GM13977 (cell line): ENCODE measurements at places on chromosomes 5 and 9.

GRCh38 chr9:78072586-78073199 is 41.1 kb upstream of the GNAQ start:
- DNase-seq: no peak

DNA sequence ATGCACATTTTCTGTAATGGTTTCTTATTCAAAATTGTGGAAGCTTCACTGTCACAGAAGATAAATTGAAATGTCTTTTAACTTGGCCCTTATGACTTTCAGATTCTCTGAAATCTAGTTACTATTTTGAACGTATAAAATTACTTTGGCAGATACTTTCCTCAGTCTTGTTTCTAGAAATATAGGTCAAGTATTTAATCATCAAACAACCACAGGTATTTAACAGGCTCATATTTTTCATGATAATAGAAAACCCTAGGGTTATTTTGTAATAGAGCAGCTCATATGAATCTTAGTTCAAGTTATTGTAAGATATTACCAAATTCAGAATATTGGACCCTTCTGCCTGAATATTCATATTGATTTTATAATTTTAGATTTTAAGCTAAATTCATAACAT is 236.0 kb upstream of the CDH18 start:
- no peak for DNase-seq

DNA sequence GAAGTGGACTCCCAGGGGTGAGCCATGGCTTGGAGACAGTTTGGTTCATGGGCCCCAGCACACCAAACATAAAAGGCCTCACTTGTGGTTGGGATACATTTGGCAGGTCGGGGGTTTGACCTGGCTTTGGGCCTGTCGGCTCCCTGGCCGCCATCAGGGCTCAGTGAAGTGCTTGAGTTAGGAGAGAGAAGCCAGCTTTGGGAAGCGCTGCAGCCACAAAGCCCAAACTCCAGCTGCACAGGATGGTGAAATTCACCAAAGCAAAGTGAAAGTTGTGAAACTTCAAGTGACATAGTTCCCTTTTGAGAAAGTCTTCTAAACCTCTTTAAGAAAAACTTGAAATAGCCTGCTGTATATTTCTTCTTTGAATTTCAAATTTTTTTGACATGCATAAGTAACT is 27.5 kb downstream of the SLC46A2 start:
- DNase-seq: no peak

DNA sequence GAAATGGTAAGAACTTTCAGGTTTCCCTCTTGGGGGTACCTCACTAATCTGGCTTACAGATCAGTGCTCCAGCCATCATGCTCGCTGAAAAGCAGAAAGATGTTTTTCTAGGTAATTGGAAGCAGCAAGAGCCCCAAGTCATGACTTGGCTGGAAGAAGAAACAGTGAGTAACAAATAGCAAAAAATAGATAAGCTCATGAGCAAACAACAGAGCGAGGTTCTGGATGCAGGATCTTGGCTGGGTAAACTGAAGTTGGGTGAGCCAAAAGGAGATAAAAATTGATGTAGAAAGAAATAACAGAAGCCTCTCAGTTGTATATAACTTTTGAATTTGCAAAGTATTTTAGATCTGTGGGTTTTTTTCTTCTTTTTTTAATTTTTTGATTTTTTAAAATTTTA is 110.1 kb downstream of the INSYN2B start:
- no peak for DNase-seq

- DNase-seq: no peak
These were observed 269.9 kb downstream of the CDK5RAP2 start for GRCh38 chr9:120310035-120310434.

DNA sequence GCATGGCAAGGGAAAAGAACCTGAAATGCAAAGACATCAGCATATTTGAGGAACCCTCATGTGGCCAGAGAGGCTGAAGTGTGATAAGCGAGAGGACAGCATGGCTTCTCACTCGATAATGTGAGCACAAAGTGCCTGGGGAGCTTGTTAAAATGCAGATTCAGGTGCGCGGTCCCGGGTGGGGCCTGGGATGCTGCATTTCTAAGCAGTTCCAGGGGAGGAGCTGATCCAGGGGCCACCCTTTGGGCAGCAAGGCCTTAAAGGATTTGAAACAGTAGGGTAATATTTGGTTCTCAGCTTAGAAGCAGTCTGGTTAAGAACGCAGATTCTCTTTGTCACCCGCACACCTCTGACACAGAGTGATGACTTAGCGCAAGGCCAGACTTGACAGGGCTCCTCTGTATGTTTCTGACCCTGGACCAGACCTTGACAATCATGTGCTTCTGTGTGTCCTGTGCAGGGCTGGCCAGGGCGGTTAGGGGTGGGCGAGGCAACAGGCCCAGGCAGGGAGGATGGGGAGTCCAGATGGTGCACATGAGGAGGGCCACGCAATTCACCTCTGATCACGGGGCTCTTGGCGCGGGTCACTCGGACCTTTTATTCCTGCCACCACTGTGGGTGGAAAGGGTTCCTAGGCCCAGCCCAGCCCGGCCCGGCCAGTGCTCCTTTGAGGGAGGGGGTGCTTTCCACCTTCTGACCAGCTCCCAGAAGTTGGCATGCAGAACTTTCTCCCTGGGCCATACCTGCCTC is 62.8 kb upstream of the TBC1D2 start:
- DNase-seq: no peak

GRCh38 chr5:50975840-50976239 is 309.4 kb downstream of the PARP8 start:
- DNase-seq: no peak

GRCh38 chr5:169350016-169350415 is 49.1 kb upstream of the SLIT3 start:
- DNase-seq: no peak

GRCh38 chr5:119212026-119212425 is 141.1 kb downstream of the DMXL1 start:
- DNase-seq: no peak

DNA sequence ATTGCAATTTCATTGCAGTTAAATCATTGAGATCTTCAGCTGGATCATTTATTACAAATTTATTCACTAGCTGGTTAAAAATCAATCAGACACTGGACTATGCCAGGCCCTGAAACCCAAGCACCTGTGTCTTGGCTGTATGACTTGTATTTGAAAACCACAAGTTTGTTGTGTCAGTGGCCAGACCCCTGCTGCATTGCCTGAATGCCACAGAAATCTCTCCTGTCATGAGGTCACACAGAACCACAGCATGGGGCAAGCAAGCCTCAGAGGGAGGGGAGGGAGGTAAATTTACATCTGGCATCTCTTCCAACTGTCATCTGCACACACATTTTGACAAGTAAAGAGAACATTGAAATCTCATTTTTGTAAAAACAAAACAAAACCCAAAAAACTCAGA is 90.0 kb downstream of the ARRDC3 start:
- DNase-seq: peak; percentile 13

- DNase-seq: peak; percentile 99
These were observed at the start of gene HSPA9 for GRCh38 chr5:138575194-138576015. HSPA9 (minus strand) TSS chr5:138575401; CDS start chr5:138575318, 83 bp downstream.

- no peak for DNase-seq
These were observed 139.2 kb upstream of the LHFPL2 start for GRCh38 chr5:78787783-78788182.

DNA sequence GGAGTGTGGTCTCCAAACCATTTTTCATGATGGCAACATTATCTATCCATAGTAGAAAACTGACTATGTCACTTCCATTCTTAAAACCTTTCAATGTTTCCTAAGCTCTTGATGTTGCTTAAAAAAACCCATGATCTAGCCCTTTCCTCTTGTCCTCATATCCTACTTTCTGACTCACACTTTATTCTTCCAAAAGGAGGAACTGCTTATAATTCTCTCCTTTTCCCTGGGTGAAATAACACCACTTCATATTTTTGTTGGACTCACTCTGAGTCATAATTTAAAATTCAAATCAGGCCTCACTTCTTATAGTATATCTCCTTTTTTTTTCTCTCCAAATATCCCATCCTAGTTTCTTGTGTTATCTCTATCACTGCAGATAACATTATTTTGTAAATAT is 513.9 kb downstream of the MAN2A1 start:
- no peak for DNase-seq

- DNase-seq: peak; percentile 10
These were observed 46.2 kb downstream of the MCTP1 start for GRCh38 chr5:95238560-95239325.

DNA sequence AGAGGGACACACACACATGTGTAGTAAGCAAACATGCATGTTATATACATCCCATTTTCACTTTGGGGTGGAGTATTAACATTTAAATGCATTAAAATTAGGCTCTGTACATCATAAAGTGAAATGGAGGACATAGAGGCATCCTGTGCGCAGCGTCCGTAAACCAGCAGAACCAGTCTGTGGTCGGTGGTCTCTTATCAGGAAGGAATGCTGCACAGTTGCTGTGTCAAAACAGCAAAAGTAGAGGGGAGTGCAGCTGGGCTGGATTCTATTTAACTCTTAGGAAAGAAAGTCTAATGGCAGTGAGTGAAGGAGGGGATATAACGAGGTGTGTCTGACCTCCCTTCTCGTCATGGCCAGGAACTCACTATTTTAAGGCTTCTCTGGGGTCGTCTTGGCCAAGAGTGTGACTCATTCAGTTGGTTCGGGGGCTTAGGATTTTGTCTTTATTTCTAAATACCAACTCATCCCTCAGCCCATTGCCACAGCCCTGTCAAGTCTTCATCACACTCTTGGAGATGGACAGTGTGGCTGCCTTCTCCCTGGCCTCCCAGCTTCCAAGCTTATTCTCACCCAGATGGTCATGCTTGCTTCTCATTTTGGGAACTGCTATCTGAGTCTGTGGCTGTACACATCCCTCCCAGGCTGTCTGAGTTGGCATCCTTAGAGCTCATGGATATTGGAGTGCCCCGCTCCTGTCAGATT is 20.1 kb upstream of the CXCL14 start:
- no peak for DNase-seq

DNA sequence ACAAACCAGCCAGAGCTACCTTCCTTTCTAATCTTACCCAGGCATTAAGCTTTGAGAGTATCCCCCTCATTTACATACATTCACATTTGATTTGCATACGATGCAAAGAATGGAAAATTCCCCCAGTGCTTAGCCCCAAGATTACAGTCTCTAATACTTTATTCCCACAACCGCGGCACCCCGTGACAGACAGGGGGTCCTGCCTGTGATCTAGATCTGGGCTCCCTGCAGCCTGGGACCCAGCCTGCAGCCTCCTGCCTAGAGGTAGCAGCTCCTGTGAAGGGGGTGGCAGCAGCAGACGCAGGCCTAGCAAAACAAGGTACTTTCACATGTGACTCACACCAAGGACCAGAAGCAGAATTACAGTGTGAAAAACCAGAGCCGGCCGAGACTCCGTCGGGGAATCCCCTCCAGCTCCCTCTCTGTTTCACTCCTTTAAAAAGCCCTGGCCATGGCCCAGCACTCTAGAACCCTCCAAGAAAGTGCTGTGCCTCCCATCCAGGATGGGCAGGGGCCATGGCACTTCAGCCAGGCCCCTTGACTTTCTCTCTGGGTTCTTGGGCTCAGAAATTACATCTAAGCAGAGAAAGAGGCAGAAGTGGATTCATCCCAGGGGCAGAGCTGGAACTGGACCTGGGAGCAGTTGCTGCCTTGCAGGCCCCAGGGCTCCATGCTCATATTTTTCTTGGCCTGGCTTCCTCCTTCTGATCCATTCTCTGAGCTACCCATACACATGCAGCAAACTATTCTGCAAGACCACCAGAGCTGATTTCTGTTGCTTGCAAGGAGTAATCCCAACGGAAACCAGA is 14.0 kb upstream of the TCF7 start:
- peak; percentile 86 for DNase-seq

DNA sequence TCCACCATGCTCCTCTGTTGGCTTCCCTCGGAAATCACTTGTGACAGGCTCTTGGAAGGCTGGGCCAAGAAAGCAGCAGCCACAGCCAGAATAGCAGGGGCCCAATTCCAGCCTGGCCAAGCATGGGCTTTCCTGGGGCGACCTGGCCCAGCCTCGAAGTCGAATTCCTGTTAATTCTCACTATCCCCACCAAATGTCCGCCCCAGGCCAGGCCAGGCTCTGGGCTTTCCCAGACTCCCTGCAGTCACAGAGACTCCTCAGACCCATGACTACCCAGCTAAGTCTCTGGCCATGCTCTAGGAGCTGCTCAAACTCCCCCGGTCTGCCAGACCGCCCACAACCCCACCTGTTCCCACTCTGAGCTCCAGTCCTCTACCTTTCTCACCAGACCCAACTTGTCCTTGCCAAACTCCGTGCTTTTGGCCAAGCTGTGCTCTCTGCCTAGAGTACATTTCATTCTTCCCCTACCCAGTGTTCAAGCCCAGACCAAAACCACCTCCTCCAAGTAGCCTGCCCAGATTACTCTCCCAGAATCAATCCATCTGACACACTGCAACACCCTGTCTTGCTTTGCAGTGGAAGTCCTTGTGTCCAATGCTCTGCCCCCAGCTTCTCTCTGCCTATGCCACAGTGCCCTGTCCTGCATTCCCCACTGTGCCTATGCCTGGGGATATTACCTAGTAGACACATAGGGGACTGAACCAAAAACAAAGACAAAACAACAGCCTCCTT is 26.2 kb downstream of the SHB start:
- DNase-seq: no peak

- DNase-seq: no peak
These were observed 341.1 kb downstream of the BRINP1 start for GRCh38 chr9:119027901-119028699.

DNA sequence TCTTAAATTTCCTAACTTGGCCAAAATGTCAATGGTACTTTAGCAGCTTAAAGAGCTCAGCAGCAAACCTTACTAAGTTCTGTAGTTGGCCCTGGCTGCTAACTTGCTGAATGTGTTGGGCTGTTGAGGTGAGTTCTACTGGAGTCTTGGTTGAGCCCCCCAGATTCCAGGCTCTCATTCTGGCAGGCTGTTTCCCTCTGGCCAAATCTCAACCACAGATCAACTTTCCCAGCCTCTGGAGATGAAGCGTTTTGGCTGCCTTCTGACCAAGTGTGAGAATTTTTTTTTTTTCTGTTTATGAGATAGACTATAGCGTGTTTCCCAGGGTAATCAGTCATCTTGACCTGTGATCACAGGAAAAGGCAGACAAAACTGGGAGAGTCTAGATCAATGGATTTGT is 343.7 kb downstream of the EBF1 start:
- no peak for DNase-seq

DNA sequence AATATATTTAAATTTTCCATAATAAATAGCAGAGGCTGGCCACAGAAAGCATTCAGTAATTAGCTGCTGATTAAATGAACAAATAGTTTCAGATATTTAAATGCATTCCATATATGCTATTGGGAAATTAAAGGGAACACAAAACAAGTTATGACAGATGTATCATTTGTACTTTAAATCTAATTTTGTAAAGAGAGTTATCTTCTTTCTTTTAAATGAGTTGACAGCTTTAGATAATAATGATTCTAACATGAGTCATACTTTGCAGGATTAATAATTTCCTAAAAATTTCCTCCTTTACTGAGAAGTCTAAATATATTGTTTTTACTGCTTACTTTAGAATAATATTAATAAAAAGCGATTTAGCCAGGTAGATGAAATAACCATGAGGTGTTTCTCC is 320.1 kb downstream of the ADAMTS6 start:
- no peak for DNase-seq

GRCh38 chr9:107639426-107639825 is 149.9 kb upstream of the KLF4 start:
- DNase-seq: no peak
